Non-pigmented ciliary epithelial cell (primary cell): ENCODE measurements at places on chromosomes 16 and 17.

- no peak for DNase-seq
Measured at GRCh38 chr17:75861927-75862317, 6.8 kb upstream of the WBP2 start.

DNA sequence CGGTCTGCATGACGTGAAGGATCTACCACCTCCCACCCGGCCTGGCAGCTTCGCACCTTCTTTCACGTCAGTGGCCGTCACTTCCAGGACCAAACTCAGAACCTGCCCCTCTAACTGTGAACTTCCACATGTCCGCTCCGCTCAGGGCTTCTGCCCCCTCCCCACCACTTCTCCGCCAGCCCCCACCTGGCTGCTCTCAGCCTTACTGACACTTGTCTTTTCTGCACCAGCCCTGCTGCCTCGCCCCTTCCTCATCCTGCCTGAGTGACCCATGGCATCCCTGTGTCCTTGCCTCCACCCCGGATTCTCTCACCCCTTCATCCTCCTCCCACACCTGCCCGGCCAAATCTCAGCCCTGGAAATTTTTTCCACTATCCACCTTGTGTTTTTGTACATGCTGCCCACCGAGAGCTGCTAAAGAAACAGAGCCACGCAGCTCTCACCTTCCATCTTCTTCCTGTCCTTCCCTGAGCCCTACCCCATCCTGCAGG, 14.2 kb downstream of the PIMREG start:
- DNase-seq: no peak

DNA sequence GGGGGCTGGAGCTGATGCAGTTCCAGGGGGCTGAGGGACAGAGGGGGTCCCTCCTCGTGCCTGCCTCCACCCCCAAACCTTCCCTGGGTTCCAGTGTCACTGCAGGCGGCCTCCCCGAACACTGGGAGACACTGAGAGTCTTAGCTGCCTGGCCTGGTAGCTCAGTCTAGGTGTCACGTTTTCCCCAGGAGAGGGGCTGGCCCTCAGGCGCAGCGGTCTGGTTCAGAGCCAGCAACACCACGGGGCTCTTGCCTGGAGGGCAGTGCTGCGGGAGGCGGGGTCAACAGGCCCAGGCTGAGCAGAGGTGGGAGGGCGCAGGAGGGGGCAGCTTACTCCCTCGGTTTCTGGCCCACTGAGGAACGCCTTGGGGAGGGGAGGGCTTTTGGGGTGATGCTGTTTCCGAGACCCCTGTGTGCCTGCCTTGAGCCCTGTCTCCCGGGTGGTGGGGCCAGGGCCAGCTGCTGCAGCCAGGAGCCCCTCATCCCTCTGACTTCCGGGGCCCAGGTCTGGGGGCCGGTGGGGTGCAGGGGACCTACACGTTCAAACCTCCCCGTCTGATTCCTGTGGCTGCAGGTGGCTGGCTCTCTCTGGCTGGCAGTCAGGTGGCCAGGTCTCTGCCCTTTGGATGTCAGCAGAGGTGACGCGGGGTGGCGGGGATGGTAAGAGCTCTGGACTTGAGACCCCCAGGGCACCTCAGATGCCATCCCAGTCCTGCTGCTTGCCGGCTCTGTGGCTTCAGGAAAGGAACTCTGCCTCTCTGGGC, 89.3 kb upstream of the GSE1 start:
- DNase-seq: no peak

- DNase-seq: no peak
Measured at GRCh38 chr16:68375801-68376536, 65.2 kb downstream of the PRMT7 start.

- no peak for DNase-seq
Measured at GRCh38 chr17:49582789-49583188, 7.1 kb downstream of the NXPH3 start.

- no peak for DNase-seq
Measured at GRCh38 chr16:57132470-57132869, 40.1 kb downstream of the CPNE2 start.

DNA sequence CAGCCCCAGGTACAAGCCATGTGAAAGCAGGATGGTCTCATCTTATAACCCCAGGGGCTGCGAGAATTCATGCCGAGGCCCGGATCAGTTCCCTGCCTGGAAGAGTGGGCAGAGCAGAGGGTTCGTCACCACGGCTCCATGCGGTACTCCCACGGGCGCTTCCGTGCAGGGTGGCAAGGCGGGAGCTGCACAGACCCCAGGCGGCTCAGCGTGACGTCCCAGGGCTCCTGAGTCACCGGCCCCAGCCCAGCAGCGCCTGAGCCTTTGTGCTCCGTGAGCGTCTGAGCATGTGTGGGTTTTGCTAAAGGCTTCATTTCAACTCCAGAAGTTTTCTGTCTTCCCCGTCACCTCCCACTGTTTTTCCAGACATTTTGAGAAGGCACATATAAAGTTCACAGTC, 71.2 kb upstream of the CHMP6 start:
- no peak for DNase-seq
